ENCODE measurements at places on chromosomes 2 and 18. TPM values are rescaled to one million over a fixed set of nuclear protein-coding genes. Genes with fewer than 3 reads are reported as not detected.

DNA sequence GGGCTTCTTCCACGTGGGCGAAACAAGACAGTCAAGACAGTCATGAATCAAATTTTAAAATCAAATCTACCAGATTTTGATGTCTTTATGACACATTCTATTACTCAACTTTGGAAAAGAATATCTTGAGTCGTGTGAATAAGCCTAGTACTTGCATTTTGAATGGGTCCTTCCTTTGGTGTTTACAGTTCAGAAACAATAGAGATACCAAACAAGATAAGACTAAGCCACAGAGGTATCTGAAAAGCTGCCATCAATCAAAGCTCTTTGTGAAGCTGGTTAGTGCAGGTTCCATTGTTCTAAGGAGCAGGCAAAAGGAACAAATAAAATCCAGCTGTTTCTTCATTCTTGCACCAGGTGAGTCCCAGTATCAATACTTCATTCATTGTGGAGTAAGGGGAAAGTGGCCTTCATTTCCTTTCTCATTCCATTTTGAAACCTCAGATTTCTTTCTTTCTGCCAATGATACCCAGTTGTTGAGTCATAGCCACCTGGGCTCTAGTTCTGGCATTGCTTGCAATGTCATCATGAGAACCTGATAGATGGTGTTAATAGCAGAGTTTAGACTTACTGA lies 151.7 kb upstream of the L3MBTL4 start:
- DNase-seq = no peak

Gene C2orf78
- total RNA-seq = not detected

GRCh38 chr2:223779877-223780276 lies 57.5 kb downstream of the AP1S3 start:
- no peak for DNase-seq

GRCh38 chr18:48713309-48713708 lies 174.5 kb downstream of the CTIF start:
- DNase-seq = peak; percentile 79

- no peak for DNase-seq
These were observed 176.7 kb upstream of the PKDCC start for GRCh38 chr2:41871080-41871479.

Gene SAG
- total RNA-seq = not detected

Gene CHRNG
- not detected for total RNA-seq

DNA sequence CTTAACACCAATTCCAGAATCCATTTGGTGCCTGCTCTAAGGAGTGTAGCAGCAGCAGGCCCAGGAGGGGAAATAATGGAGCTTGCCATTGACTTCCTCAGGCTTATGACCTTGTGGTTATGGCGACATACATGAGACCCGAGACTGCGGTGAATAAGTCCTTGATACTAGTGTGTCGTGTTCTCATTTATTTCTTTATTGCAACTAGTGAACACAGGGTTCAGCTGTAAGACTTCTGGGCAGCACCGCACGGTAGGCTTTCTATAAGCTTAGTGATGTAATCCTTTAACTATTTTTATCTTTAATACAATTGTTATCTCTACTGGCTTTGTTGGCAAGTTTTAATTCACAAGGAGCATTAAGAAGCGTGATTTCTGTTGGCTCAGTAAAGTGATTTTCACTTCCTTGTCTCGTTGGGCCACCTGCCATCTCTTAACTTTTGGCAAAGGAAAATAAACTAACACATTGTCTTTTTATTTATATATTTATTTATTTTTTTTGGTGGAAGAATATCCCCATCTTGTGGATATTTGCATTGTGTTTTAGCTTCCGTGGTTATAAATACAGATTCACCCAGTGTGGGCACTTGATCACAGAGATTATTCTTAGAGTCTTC lies 139.8 kb downstream of the LTBP1 start:
- no peak for DNase-seq

Gene MOCOS
- total RNA-seq = 6.4 TPM
